ENCODE measurements at places on chromosomes 13 and 19.
A peak's percentile ranks its signal among the peaks of the same experiment; 100 is the strongest.

GRCh38 chr13:79593641-79594275, 112.8 kb downstream of the NDFIP2 start:
- no peak for DNase-seq

GRCh38 chr13:99330942-99331341, 23.7 kb upstream of the GPR183 start:
- DNase-seq, result no peak

DNA sequence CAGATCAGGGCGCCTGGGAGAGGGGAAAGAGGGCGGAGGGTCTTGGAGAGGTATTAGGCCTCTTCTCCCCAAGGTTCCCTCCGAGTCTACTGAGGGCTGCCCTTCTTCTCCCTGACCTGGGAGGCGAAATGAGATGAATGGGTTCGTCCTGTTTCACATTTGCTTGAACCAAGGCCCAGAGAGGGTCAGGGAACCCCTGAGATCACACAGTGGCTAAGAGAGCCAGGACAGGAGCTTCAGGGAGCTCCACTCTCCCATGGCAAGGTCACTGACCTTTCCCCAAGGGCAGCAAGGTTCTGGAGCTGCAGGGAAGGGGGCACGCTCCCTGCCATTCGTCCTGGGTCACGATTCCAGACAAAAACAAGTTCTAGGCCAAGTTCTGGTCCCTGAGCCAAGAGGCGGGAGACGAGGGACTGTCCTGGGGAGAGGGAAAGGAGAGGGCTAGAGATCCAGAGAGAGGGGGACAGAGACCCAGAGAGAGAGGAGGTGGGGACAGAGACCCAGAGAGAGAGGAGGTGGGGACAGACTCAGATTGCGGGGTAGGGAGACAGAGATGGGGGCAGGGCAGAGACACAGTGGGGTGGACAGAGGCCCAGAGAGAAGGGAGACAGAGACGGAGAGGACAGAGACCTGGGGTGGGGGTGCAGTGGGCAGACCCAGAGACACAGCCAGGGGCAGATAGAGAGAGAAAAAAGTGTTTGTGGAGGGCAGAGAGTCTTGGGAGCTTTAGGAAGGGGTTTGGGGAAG, 541 bp downstream of the ASPDH start:
- DNase-seq, result no peak

GRCh38 chr13:90414691-90415596, 932.5 kb upstream of the MIR17HG start:
- DNase-seq, result no peak

GRCh38 chr19:22882797-22883196, 50.7 kb downstream of the ZNF723 start:
- peak; percentile 39 for DNase-seq

All from eye (tissue), 1 donor.